ENCODE measurements at places on chromosomes 6 and 20.

DNA sequence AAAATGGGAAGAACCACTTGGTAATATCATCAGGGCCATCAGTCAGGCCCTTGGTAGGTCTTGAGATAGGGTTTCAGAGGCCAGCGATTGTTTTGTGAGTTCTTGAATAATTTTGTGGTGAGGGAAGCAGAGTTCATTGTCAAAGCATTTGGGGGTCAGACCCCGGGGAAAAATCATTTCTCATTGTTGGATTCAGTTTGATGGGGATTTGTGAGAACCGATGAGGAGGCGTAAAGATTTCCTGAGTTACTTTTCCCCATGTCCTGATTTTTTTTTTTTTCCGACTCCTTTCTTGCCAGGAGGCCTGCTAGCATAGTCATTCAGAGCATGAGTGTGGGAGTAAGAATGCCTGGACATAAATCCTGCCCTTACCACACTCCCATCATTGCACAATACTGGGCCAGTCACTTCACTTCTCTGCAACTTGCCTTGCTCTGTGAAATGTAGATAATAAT, 60.3 kb downstream of the TSHZ2 start:
- peak; percentile 97 for DNase-seq

DNA sequence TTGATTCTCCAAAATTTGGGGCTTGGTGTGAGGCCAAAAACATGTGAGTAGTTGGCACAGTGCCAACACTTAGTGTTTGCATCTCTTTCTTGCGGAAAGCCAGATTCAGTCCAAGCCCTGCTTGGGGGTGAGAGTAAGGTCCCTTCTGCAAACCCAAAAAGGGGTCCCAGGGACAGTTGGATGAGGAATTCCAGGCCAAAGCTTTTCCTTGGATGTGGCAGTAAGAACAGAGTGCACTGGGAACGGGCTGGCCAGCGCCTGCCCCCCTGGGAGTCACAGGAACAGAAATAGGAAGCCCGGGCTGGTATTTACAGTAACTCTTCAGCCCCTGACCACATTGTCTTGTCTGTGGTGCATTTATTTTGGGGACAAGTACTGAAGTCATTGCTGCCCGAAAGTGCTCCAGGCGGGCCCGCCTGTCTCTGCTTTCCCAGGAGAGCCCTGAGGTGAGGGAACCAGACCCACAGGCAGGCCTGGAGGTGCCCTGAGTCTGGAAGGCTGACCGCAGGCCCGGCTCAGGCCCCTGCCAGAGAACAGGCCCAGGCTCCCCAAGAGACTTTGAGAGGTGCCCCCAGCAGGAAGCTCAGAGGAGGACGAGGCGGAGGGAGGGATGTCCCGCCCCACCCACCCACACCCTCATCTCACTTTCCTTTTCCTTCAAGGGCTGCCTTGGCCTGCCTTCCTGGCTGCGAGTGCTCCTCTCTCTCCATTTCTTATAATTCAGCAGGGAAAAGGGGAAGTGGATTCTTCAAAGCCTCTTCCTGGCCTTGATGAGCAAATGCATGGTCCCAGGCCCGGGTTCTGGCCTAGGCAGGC, 218.4 kb downstream of the MAFB start:
- DNase-seq: no peak

- no peak for DNase-seq
Measured at GRCh38 chr6:117558818-117559217, 43.5 kb downstream of the GOPC start.

DNA sequence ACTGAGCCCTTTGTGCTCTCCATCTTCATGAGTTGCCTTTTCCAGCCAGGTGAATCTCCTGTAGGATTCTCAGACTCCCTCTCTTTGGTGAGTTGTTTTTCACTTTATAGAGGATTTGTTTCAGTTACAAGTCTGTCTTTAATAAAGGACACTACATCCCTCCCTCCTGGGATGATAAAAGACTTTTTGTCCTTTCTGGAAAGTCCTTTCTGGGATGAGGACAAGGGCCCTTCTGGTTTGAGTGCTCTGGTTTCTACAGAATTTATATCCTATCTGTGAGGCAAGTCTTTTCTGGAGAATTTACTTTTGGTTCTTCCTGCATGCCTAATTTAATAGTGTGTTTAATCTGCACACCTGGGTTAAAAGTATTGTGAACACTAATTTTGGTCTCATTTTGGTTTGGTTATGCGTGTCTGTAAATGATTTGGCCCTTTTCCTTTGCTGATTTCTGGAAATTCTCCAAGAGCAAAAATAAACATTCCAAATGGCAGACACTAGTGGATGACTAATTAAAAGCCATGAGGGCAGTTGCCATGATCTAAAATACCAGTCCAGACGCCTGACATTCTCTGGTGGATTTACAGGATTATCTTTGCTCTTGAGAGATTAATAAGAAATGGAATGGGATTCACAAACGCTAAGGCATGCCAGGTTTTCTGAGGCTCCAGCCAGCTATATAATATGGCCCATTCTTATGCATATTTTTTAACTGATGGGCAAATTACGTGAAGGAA, 44.8 kb downstream of the TCP11 start:
- peak; percentile 84 for DNase-seq

DNA sequence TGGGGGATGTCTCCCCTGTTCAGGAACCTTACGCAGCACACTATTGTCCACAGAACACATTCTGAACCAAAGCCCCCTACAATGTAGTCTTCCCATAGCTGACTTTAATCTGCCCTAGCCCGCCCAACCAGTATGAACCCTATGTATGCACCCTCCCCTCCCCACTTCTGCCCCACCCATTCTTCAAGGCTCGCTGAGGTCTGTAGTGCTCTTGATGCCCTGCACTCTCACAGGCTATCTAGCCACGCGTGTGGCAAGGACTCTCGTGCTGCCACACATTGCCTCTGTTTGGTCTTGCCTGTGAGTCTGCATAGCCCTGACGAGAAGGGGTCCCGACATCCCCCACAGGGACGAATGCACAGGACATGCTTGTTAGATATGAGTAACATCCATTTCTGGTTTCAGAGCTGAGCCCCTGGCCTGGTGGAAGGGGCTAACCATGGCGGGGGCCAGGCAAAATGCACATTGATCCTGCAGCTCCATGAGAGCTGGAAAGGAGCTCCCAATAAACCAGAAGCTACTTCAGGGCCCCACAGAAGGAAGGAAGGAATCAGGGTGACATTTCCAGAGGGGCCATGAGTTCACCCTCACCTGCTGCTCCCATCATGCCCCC, 22.6 kb downstream of the MOCS1 start:
- no peak for DNase-seq

- DNase-seq: no peak
Measured at GRCh38 chr20:32527052-32527446, 58.1 kb downstream of the NOL4L start.

DNA sequence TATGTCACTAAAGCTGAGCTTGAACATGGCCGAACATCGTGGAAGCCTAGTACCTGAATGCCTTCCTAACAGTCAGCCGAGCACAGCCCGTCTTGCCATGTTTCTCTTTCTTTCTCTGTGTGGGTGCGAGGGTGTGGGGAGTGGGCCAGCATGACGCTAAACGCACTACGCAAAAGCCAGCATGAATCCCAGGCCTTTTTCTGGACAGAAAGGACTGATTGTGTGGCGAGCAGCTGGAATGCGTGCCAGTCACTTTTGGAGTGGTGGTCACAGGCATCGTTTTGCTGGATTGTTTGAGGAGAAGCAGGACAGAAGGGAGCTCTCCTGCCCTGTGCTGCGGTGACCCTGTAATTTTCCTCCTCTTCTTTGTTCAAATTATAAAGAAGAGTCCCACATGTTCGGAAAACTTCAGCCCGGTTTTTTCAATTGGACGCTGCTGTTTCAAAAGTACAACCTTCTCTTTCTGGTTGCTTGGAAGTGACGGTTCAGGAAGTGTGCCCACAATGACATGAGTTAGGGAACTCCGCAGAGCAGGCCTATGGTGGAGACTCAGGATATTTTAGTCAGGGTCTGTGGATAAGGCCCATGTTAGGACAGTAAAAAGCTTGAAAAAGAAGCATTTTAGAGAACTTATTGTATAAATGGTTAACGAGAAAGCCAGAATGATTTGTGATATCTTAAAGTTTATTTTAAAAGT, 54.3 kb downstream of the PDE7B start:
- no peak for DNase-seq

GRCh38 chr6:165837948-165838745, 175.1 kb upstream of the PDE10A start:
- no peak for DNase-seq

DNA sequence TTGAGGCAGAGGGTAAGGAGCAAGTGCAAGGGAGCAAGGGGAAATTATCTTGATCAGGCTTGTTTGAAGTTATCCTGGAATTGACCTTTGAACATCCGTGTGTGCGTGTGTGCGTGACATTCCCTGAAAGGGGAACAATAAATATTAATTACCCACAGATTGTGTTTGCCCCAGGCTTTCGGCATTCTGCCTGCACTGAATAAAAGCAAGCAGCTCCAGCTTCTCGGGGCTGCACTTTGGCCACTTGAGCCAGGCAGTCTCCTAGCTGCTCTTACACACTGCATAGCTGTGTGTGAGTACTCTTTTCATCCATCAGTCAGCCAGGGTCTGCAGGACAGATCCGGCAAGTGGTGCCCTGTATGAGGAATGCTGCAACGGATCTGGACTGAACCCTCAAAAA, 107.7 kb upstream of the BTN3A2 start:
- no peak for DNase-seq

- no peak for DNase-seq
Measured at GRCh38 chr6:144617708-144618107, 332.6 kb downstream of the UTRN start.

Data from AG10803 (cell line).